ENCODE measurements at places on chromosomes 16 and 17.

DNA sequence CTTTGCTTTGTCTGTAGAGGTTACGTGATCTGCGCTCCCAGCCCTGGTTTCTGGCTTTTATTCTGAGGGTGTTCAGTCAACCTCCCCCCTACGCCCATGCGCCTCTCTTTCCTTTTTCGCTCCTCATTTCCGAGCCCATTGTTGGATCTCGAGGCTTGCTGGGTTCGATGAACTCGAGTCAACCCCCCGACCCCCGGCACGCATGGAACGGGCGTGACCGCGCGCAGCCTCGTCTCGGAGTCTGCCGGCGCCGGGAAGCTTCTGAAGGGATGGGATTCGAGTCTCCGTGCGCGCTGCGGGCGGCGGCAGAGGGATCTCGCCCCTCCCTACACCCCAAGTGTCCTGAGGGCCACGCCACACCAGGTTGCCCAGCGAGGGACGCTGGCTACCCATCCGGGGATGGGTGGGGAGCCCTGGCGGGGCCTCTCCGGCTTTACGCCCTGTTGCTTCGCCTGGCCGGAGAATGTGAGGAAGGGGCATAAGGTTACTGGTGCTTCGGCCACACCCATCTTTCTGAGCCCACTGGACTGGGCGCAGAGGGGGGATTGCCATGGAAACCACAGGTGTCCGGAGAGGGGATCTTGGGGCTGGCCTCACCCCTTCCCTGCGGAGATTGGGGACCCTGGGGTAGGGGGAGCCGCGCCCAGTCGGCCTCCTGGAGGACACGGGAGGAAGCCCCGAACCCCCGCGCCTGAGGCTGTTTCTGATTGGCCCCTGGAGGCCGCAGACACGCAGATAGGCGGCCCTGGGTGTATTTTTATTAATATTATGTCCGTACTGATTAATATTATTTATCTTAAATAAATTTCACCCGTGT is 1.8 kb downstream of the MAPT start:
- DNase-seq, result peak; percentile 64

DNA sequence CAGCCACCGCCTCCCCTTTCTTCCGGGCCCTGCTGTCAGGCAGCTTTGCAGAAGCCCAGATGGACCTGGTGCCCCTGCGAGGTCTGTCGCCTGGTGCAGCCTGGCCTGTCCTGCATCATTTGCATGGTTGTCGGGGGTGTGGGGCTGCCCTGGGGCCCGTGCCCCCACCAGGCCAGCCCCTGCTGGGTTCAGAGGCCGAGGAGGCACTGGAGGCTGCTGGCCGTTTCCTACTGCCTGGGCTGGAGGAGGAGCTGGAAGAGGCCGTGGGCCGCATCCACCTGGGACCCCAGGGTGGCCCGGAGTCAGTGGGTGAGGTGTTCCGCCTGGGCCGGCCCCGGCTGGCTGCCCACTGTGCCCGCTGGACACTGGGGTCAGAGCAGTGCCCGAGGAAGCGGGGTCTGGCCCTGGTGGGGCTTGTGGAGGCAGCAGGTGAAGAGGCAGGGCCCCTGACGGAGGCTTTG is 5.5 kb upstream of the TGFB1I1 start:
- DNase-seq, result no peak

- DNase-seq, result no peak
Observed at GRCh38 chr17:21149621-21150020, 22.9 kb downstream of the DHRS7B start.

DNA sequence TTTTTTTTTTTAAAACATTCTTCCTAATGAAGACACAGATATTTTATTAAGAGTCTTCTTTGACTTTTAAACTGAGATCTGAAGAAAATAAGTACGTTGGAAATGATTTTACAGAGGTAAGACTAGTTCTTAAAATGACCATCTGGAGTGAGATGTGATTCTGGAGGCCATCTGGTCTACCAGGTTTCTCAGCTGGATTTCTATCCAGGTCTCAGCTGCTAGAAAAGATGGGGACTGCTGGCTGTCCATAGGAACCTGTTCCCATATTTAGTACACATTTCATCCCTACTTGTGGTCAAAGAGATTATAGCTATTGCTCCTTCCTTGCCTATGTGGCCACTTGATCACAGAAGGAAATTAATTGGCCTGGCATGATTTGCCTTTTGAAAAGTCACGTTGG is 12.2 kb downstream of the PMFBP1 start:
- no peak for DNase-seq

GRCh38 chr16:56481468-56482122 is 30.2 kb downstream of the OGFOD1 start:
- no peak for DNase-seq

DNA sequence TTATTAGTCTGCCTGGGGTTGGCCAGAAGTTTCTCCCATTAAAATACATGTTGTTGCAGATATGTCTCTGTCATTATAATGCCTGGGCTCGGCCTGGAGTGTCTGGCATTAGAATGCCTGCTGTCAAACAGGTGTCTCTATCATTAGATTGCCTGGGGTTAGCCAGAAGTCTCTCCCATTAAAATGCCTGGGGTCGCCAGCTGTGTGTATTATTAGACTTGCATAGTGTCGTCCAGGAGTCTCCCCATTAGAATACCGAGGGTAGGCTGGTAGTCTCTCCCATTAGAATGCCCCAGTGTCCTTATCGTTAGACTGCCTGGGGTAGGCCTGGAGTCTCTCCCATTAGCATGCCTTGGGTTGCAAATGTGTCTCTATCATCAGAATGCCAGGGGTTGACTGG is 2270.8 kb downstream of the TP53TG3F start:
- no peak for DNase-seq

DNA sequence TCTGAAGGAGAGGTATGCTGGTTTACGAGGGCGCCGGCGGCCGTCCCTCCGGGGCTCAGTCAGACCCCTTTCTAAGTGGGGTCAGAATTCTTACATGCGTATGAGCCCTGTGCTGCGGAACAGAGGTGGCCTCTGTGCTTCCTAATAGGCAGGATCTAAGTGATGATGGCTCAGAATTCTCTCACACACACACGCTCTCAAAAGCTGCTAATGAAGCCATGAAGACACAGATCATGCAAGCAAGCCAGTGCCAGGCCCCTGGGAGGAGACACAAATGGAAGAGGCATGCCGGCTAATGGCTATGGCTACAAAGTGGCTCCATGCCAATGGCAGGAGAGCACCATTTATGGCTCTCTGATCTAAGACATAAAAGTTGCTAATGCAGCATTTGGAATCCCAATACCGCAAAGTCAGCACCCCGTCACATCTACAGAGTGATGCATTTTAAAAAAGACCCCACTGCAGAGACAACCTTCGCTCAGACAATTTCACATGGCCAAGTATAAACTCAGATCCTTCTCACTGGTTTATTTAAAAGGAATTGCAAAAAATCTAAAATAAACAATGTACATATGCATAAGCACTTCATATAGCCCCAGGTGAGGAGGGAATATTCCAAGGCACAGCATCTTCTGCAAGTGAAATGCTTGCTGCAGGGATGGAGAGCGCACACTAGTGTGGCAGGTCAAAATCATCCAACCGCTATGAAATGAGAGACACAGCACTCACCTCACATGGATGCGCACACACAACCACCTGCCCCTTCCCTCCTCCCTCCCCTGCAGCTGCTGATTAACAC is 24.5 kb downstream of the NPLOC4 start:
- no peak for DNase-seq

DNA sequence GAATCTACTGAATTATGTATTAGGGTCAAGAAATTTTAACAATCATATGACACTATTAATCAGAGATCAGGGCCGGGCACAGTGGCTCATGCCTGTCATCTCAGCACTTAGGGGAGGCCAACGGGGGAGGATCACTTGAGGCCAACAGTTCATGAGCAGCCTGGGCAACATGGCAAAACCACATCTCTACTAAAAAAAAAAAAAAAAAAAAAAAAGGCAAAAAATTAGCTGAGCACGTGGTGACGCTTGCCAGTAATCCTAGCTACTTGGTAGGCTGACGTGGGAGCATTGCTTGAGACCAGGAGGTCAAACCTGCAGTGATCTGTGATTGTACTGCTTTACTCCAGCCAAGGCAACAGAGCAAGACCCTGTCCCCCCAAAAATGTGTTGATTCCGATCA is 52.5 kb upstream of the CLEC3A start:
- DNase-seq, result no peak

- no peak for DNase-seq
Observed at GRCh38 chr16:52581530-52581929, 34.6 kb upstream of the TOX3 start.

DNA sequence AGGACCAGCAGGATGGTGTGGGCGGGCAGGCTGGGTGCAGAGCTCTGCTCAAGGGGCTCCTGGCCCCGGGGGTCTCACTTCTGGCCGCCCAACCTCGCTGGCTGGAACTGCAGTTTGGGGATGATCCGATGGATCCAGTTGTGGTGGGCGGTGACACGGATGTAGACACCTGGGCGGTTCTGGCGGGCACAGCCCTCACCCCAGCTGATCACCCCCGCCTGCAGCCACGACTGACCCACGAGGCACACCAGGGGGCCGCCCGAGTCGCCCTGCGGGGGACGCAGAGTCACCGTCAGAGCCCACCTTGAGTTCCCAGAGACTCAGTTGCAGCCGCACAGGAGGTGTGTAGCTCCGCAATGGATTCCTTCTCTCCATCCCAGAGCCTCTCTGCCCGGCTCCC is 7.5 kb downstream of the PRSS27 start:
- DNase-seq, result no peak

DNA sequence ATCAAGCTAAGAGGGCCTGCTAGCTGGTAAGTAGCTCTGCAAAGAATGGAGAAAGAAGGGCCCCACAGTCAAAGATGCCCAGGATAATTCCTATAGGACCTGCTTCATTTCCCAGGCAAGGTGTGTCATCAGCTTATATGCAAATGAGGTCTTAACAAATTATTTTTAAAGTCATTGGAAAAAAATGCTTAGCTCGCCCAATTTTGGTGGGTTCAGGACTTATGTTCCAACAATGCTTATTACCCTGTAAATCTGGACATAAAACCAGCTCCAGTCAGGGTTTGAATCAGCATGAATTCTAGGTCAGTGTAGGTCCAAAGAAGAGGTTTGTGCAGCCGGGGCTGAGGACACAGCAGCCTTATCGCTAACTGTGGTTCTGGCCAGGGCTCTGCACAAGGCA is 25.4 kb downstream of the ACLY start:
- DNase-seq, result no peak

DNA sequence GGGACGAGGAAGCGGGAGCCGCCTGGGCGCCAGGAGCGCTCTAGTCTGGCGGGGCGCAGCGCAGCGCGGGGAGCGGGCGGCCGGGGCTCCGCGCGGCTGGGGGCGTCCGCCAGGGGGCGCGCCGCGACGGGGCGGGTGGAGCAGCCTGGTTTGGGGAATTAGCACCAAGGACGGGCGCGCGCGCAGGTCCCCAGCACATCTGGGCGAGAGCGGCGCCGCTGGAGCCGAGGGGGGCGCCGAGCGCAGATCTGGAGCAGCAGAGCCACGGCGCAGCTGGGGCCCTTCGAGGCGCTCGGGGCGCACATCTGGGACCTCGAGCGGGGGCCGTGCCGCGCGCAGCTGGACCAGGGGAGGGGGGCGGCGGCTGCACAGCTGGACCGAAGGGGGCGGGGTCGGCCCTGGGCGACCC is at the start of gene NXPH3:
Gene NXPH3, plus strand, starts transcription at position 193 of the 409 bp plus-strand sequence. CDS start 349 bp downstream, outside the sequence.
- DNase-seq, result no peak

- DNase-seq, result no peak
Observed at GRCh38 chr16:21940570-21940969, 12.6 kb upstream of the UQCRC2 start.

DNA sequence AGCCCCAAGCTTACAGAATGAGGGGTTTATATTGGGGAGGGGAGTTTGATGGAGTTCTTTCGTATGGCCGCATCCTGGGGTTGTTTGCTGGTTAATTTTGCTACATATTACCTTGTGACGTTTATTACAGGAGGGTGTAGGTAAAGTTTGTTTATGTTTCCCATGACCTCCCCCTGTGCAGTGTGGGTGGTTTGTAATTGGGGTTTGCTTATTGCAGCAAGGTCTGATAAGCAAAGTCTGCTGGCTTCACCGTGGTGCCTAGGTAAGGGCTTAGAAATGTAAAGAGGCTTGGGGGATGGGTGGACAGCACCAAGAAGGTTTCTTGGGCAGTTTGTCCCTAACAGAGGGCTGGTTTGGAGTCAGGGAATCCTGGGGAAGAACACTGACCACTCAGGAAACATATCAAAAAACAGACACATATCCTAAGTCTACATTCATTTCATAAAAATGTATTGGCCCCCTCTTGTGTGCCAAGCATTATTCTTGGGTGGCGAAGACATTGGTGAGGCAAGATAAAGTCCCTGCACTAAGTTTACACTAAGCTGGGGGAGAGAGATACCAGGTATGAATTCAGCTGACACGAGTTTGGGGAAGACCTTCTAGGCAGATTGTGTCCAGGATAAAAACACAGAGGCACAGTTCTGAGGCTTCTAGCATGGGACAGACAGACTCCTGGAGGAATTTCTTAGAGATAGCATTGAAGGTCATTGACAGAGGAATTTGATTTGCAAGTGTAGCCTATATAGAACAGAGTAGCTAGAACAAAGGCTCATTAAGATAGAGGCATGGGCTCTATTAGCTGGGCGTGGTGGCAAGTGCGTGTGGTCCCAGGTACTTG is 9.5 kb downstream of the ZNF764 start:
- no peak for DNase-seq

DNA sequence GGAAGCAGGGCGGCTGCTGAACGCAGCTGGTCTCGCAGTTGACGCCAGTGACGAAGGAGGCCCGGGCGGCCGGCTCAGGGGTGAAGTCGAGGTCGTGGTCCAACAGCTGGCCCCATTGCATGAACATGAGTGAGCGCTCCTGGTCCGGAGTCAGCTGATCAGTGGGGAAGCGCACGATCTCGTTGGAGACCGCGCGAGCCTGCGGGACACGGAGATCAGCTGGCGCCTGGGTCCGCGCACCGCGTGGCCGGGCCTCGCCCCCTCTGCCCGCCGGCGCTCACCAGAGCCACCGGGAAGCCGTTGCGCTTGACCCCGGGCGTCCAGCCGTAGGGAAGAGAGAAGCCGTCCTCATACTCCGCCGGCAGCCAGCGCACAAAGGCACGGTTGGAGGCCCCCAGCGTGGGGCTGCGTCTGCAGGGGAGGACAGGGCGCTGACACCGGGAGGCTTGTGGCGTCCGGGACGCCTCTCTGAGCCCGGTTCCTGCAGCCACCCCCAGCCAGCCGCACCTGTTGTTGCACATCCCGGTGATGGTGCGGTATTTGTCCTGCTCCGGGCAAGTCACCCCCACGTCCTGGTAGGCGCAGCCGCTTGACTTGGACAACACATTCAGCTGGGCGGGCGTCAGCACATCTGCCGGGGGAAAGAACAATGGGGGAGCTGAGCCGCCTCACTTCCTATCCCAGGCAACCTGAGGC is 1.6 kb downstream of the MPO start:
- no peak for DNase-seq

DNA sequence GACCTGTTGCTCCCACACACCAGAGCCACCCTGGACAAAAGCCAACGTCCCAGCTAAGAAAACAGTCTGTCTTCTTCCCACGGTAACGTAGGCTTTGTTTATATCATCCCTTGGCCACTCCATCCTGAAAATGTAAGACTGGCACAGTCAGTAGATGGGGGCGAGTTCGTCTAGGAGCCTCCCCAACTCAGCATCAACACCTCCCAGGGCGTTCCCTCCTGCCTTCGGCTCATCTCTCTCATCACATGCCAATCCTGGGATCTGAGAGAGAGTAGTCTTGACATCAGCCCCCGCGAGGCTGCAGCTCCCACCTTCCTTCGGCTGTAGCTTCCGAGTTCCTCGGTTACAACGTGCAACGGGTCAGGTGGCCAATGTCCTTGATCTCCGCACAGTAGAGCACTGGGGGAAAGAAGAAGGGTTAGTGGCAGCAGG is 894 bp downstream of the RNF227 start:
- DNase-seq, result no peak

Data from substantia nigra (tissue), 51 donors.